Left lobe of liver (tissue), 2 donors: ENCODE measurements at places on chromosomes 11 and 22. TPM values are rescaled to one million over a fixed set of nuclear protein-coding genes. Genes with fewer than 3 reads are reported as not detected.
A peak's percentile ranks its signal among the peaks of the same experiment; 100 is the strongest.

GRCh38 chr11:100612766-100613165, 74.3 kb upstream of the ARHGAP42 start:
- DNase-seq, result no peak

The C11orf97 gene
- total RNA-seq, result 0.35 TPM

- no peak for DNase-seq
These were observed 129.3 kb upstream of the TENM4 start for GRCh38 chr11:79570104-79570503.

DNA sequence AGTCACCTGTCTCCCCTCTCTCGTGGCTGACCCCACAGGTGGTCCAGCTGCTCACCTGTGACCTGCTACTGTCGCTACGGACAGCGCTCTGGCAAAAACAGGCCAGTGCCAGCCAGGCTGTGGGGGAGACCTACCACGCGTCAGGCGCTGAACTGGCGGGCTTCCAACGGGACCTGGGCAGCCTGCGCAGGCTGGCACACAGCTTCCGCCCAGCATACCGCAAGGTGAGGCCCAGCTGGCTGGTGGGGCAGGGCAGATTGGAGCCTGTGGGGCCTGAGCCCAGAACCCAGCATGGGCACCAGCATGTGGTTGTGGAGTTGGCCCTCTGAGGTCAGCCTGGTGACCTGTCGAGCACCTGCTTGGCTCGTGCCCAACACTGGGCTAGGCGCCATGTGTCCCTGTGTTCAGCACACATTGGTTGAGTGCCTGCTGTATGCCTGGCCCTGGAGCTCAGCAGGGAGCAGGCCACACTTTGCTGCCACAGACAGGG, 11.9 kb downstream of the SHISA8 start:
- peak; percentile 99 for DNase-seq

DNA sequence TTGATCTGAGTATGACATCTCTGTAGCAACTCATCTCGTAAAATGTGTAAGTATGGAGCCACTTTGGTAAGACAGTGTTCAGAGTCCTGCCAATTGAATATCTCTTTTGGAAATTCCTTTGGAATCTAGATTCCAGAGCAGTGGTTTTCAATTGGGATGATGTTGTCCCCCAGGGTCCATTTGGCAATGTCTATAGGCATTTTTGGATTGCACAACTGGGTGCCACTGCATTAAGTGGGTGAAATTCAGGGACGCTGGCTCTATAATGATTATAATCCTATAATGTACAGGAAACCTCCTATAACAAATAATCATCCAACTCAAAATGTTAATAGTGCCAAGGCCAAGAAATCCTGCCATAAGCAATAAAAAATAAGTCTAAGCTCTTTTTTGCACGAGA, 404.8 kb upstream of the RAG2 start:
- no peak for DNase-seq

GRCh38 chr11:111814557-111815320, 48.5 kb upstream of the PPP2R1B start:
- DNase-seq, result no peak

- no peak for DNase-seq
These were observed 33.2 kb upstream of the CCDC89 start for GRCh38 chr11:85718991-85719807.

GRCh38 chr11:104944076-104944475, 24.3 kb downstream of the CASP4 start:
- DNase-seq, result no peak

DNA sequence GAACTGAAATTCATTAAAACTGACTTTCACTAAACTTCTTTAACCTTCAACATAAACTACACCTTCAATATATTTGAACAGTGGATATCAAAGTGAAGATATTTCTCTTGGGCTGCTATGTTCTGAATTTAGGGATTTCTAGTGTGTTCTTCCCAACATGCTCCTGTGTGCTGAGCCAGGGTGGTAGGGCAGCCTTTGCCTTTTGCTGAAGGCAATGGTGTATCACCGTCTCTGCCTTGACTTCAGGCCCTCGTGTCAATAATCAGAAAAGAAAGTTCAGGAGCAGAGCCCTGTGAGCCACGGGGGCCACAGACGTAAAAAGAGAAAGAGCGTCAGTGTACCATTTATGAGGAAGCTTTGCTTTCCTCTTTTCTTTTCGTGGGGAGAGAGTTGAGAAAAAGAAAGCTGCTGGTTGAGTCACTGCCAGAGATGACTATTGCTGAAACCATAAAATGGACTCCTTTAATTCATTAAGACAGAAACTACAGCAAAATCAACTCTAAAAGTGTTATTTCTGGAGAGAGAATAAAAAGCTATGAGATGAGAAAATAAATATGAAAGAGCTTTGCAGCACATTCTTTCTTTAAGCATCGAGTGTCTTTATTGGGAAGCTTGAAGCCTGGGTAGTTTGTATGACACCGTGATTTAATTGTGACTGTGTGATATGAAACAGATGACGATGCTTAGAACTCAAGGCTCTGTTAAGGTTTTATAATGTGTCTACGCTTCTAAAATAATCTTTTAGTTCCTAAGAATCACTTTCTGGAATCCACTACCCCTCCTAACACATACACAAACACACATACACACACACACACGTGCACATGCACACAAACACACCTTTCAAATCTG, 271.8 kb upstream of the MTNR1B start:
- DNase-seq, result no peak

GRCh38 chr11:22467741-22468140, 129.6 kb downstream of the SLC17A6 start:
- no peak for DNase-seq

The SLC5A1 gene
- total RNA-seq, result 1.9 TPM

DNA sequence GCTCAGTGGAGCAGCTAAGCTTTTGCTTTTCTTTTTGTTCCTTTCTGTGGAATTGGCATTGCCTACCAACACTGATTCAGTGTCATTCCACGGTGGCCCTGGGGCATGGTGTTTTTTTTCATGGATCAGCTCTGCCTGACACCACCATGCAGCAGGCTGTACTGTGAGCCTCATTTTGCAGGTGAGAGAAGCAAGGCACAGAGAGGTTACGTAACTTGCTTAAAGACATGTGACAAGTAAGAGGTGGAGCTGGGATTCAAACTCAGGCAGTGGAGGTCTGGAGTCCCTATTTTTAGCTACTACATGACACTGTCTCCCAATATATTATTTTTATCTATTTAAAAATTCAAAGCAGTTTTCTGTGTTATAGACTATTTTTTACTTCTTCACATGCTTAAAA, 44.4 kb downstream of the APOL3 start:
- DNase-seq, result no peak

The RAB3IL1 gene
- 4.0 TPM for total RNA-seq

DNA sequence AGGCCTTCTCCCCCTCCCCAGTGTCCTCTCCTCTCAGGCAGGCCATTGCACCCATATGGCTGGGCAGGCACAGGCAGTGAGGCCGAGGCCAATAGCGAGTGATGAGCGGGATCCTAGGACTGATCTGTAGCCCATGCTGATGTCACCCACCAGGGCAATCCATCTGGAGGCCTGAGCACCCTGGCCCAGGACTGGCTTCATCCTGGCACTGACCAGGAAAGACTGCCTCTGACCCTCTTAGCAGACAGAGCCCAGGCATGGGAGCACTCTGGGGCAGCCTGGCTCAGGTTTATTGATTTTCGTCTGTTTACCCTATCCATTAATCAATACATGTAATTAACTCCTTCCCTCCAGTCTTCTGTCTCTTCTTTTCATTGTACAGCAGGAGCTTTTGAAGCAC, 5.1 kb upstream of the TIRAP start:
- DNase-seq, result peak; percentile 84

DNA sequence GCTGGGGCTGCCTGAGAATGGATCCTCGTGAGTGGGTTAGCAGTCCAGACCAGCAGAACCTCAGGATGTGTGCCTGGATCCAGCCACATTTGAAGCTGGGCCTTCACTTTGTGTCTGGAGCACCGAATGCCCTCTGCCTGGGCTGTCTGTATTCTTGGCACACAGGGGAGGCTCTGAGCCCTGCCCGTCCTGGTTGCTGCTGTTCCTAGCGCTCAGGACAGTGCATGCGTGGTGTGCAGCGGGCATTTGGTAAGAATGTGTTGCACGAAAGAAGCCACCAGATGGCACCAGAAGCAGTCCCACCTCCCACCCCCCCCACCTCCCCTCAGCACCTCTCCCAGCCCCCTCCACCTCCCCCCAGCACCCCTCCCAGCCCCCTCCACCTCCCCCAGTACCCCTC, 4.1 kb upstream of the MAPK11 start:
- DNase-seq, result no peak

DNA sequence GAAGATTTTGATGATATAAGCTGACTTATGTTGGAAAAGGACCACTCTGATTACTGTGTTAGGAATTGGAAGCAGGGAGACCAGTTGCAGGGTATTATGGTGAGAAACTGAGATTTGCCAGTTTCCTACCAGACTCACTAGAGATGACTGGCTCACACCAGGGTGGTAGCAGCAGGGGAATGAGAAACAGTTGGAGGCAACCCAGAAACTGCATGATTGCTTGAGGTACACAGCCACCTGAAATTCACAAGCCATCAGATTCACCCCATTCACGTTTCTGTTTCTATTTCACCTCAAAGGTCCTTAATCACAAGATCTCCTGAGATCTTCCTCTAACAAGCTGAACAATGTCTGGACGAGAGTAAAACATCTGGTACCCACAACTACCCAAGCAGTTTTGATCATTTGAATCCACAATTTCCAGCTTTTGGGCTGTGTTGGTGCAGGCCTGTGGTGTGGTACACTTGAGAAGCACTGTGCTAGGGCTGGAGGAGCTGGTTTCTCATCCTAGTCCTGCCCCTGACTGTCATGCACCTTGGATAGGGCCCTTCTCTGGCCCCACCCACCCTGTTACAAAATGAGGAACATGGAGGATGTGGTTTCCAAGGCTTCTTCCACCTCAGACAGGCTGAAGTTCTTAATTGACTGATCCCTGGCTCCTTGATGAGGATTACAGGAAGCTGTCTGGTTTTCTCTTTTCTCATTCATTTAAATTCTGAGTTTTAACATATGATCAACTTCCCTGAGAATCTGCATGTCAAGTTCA, 233.4 kb downstream of the INSC start:
- DNase-seq, result no peak

GRCh38 chr11:38672445-38672844, 2074.4 kb upstream of the RAG2 start:
- DNase-seq, result no peak

The OR51B2 gene
- not detected for total RNA-seq

- no peak for DNase-seq
These were observed 30.4 kb upstream of the LYVE1 start for GRCh38 chr11:10598816-10599215.

GRCh38 chr22:29813563-29813962, 24.5 kb downstream of the ASCC2 start:
- no peak for DNase-seq

DNA sequence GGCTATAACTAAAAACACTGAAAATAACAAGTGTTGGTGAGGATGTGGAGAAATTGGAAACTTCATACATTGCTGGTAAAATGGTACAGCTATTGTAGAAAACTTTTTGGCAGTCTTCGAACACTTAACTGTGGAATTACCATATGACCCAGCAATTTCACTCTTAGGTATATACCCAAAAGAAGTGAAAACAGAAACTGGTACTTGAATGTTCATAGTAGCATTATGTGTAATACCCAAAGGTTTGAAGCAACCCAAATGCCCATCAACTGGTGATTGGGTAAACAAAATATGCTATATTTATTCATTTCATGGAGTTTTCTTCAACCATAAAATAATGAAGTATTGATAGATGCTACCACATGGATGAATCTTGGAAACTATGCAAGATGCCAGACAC, 40.8 kb upstream of the FTH1 start:
- no peak for DNase-seq

The ACRV1 gene
- not detected for total RNA-seq
